ENCODE measurements at places on chromosomes 3 and 15. TPM values are rescaled to one million over a fixed set of nuclear protein-coding genes. Genes with fewer than 3 reads are reported as not detected.

GRCh38 chr3:14820156-14820555 lies 1.4 kb downstream of the FGD5 start:
- no peak for DNase-seq

GRCh38 chr3:169268286-169268776 lies 395.2 kb downstream of the MECOM start:
- no peak for DNase-seq

GRCh38 chr3:120450600-120451271 lies at the start of gene FSTL1:
Gene FSTL1, minus strand, starts transcription at chr3:120450992. Its CDS starts 246 bp downstream, at chr3:120450746.
- DNase-seq = peak; percentile 91

GRCh38 chr3:160678292-160678842 lies 1.4 kb downstream of the ARL14 start:
- DNase-seq = no peak

The SCG3 gene
- 0.15 TPM for total RNA-seq

The TMEM266 gene
- total RNA-seq = 1.1 TPM

DNA sequence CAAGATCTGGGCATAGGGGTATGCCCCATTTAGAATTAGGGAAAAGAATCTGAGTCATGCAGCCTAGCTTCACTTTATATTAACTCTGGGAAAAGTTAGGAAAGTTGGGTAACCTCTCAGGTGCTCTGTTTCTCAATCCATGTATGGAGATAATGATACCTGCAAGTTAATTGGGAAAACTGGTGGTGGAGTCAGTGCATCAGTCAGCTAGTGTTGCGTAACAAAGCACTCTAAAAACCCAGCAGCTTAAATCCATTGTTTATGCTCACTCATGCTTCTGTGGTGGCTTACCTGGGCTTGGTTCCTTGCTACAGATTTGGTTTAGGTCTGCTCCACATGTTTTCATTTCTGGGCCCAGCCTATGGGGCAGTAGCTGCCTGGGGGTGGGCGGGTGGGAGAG lies 91.0 kb downstream of the SMAD3 start:
- no peak for DNase-seq

DNA sequence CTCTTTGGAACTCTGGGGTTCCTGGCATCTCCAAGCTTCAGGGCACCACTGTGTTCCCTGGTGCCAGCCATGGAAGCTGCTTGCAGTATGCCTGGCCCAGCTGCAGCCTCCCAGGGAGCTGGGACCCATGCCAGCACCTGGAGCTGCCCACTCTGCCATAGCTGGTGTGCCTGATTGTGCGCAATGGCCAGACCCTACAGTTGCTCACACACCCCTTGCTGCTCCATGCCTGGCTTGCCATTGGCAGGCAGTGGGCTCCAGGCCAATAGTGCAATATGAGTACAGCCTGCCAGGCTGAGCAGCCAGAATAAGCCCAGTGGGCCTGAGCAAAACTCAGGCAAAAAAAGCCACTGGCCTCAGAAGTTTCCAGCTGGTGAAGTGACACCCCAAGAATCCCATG lies 43.8 kb upstream of the LRRFIP2 start:
- no peak for DNase-seq

DNA sequence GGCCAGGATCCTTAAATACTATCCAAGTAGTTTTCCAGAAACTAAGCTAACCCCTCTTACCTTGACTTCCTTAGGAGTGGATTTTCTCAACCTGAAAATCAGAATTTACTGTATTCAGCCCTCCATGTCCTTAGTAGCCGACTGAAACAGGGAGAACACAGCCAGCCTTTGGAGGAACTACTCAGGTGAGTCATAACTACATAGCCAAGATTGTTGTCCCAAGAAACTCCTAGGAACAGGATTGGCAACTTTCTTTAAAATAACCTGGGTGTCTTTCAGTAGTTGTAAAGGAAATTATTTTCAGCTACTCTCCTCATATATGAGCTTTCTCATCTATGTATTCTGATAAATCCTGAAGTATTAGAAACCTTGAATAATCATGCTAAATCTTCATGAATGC lies 22.3 kb downstream of the FANCD2OS start:
- no peak for DNase-seq

DNA sequence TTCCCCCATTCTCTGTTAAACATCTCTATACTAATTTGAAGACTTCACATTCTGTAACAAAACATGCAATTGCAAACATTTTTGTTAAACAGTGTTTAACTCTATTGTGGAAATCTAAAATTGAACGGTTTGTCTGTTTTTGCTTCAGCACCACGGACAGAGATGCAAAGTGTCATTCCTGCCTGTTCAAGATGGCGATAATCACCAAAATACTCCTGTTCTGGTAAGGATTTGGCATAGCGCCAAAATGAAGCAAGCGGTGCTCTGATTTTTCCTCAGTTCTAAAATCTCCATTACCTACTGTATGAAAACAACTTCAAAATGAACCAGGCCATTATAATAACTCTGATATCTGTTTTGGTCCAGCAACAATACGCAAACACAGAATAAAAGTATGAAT lies 129.7 kb upstream of the TUSC7 start:
- peak; percentile 50 for DNase-seq

The PLSCR2 gene
- not detected for total RNA-seq

- no peak for DNase-seq
Observed at GRCh38 chr15:42070279-42070975, 23.9 kb downstream of the PLA2G4D start.

- DNase-seq = no peak
Observed at GRCh38 chr15:64907991-64908390, 3.7 kb upstream of the ANKDD1A start.

- DNase-seq = no peak
Observed at GRCh38 chr3:147760941-147761340, 351.8 kb downstream of the ZIC1 start.

DNA sequence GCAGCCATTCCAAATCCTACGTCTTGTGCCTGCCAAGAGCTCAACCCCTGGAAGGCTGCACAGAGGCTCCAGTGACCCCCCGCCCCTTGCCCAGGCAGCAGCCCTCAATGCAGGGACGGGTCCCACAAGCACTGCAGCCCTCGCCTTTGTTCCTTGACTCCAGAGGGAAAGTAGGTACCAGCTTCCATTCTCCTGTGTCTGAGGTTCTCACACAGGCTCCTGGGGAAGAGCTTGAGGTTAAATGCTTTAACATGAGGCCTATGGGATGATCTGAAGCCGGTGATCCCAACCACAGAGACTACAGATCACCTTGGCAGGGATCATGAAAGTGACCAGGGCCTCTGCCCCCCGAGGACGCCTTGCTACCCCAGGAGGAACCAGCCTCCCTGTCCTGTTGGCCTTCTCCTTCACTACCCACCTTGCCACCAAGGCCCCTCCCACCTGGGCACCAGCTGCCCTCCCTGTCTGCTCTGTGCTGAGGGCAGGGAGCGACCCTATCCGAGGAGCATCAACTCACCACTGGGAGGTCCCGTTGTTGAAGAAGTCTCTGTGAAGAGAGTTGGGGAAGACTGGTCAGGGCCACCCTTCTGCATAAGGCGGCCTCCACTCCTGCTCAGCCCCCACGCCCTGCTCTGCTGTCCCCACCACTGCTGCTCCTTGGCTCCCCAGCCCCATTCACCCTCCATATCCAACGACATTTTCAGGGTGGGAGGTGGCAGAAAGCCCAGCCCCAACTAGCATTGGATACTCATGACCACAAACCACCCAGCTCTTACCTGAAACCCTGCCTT lies 95.3 kb downstream of the SEC22A start:
- DNase-seq = no peak

The CLN6 gene
- 41.9 TPM for total RNA-seq

GRCh38 chr3:30344288-30344687 lies 262.1 kb upstream of the TGFBR2 start:
- DNase-seq = no peak

The PCOLCE2 gene
- total RNA-seq = 32.5 TPM

DNA sequence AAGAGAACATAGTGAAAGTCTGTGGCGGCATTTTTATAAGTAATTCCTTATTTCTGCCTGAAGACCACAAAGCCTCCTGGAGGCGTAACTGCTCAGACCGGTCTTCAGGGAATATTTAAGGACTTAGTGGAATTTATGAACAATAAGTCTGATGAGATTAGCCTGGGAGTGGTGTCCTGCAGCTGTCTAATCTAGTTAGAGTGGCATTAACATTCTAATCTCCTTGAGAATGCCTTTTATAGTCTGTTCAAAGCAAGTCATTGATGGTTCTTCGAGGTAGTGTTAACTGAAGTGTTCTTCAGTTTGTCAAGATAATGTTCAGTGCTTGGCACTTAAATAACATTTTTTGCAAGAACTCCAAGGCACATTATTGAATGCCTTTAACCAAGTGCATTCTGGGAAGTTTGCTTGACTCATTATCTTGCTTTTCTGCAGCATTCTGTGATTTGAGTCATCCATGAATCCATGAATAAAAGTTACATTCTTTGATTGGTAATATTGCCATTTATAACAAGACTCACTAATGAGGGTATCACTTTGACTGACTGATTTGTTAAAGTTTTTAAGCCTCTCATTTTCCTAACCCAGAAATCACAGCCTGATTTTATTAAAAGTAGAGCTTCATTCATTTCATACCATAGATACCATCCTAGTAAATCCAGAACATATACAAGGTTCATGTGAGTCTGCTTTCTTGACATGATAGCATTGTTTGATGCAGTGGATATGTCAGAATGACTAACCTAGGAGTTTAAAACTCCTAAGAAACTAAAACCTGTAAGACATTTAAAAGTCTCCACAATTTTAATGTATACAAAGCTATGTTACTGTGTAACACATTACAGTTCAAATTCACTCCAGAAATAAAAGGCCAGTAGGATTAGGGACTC lies 12.5 kb downstream of the RBM5 start:
- DNase-seq = peak; percentile 63

GRCh38 chr3:116005404-116005803 lies 382.1 kb downstream of the GAP43 start:
- DNase-seq = no peak

DNA sequence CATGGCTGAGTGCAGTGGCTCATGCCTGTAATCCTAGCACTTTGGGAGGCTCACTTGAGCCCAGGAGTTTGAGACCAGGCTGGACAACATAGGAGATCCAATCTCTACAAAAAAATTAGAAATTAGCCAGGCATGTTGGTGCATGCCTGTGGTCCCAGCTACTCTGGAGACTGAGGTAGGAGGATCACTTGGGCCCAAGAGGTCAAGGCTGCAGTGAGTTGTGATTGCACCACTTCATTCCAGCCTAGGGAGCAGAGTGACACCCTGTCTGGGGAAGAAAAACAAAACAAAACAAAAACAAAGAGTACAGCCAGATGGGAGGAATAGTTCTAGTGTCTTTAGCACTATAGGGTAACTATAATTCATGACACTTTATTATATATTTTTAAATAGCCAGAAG lies 26.2 kb upstream of the COMMD4 start:
- DNase-seq = no peak

- no peak for DNase-seq
Observed at GRCh38 chr3:70990185-70990584, 593.3 kb downstream of the FOXP1 start.

The MME gene
- 1.5 TPM for total RNA-seq

The THPO gene
- 0.31 TPM for total RNA-seq

- no peak for DNase-seq
Observed at GRCh38 chr3:191438150-191438814, 22.7 kb upstream of the PYDC2 start.

GRCh38 chr3:119403201-119403600 lies 60.2 kb downstream of the TMEM39A start:
- no peak for DNase-seq

DNA sequence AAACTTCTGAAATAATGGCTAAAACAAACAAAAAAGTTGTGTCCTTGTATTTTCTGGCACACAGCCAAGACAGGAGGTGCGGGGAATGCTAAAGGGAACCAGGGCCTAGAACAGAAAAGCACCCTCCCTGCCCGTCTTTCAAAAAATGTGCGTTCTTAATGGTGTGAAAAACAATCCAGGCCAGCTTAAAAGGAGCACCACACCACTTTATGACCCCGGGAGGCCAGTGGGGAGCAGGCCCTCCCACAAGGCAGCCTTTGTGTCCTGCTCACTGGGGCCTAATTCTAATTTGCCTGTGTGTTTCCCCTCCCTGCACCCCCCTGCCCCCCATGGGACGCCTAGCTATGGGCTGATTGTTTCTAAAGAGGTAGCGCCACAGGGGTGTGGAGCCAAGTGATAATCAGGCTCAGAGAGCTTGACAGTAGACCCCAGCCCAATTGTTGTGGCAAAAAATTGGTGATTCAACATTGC lies 181.4 kb downstream of the GREM1 start:
- peak; percentile 92 for DNase-seq

GRCh38 chr3:113070072-113070640 lies 79.4 kb downstream of the GTPBP8 start:
- no peak for DNase-seq

DNA sequence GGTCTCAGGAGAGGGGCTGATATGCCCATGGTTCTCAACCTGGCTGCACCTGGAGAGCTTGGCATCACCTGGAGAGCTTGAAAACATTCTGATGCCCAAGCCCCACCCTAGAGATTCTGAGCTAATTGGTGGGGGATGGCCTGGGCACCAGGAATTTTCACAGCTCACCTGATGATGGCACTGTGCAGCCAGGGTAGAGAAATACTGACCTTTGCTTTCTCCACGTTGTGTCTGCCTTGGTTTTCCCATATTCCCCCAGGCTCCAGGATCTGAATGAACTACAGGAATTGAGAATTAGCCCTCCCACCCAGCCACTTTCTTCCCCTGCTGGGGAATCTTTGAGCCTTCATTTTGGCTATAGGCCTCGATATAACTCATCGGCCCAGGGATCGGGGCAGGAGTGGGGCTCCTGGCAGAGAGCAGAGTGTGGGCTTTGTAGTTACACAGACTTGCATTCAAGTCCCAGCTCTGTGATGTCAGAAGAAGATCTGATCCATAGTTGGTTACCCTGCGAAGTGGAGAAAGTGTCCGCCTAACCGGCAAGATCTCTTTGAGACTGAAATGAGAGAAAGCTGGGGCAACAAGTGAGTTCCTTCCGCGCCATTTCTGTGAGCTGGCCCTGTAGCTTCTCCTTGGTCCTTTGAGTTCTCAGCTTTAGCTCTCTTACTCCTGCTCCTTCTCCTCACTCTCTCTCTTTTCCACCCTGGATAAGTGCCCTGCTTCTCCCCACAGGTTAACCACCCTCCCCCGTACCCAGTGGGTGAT lies 33.1 kb upstream of the UBE2Q2 start:
- DNase-seq = peak; percentile 57

DNA sequence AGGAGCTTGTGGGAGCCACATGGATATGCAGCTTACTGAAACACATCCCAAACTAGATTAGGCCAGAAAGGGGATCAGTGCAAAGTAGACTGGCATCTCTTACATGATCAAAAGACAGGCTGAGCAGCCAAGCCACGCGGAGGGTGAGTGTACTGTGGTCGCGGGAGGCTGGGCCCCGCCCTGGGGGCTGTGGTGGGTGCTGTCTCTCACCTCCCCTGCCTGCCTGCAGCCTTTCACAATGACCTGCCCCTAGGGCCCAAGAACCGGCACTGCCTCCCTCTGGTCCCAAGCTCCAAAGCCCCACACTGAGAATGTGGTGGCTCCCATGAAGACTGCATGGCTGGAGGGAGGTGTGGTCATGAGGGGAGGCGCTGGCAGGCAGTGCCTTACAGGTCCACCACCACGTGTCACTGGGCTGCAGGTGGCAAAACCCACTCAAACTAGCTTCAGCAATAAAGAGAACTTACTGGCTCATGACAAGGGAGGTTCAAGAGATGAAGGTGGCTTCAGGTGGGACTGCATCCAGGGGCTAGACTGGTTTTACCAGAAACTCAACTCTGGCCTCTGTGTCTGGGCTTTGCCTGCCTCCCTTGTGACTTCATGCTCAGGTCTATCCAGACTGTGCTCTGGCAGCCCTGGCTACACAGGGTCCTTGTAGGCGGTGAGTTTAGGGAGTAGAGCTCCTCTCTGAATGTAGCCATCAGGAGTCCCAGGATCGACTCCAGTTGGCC lies 27.4 kb upstream of the PLXND1 start:
- no peak for DNase-seq

Data from neural progenitor cell (in vitro differentiated cells).